ENCODE measurements at places on chromosomes 6 and 20. TPM values are rescaled to one million over a fixed set of nuclear protein-coding genes. Genes with fewer than 3 reads are reported as not detected.
A peak's percentile ranks its signal among the peaks of the same experiment; 100 is the strongest.

DNA sequence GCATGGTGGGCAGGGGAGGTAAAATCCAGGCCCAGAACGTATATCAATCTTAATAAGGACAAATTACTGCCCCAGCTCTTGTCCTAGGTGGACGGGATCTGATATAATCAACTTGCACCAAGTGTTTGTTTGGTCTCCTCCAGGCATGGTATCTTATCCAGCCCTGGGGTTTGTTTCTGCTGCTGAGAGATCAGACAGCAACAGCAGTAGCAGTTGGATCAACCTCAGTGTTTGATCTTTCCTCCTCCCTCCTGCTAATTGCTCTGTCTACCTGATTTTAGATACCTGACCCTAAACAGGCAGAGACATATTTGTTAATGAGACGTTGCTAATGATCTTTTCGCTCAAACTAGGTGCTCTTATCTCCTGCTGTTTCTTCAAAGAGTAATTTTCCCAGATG, 100.4 kb upstream of the BACH2 start:
- peaks cover 2% of the 10 kb centered on the region for H3K27me3 ChIP-seq
- no peak overlapping the region for H3K4me3 ChIP-seq
- no peak for DNase-seq
- H3K27ac ChIP-seq: no peak overlapping the region

- H3K27ac ChIP-seq: no peak overlapping the region
- peak; percentile 33 for DNase-seq
- H3K27me3 ChIP-seq: no peaks in the 10 kb centered on the region
- H3K36me3 ChIP-seq: no peaks in the 10 kb centered on the region
- no peak overlapping the region for H3K4me3 ChIP-seq
- peaks cover 7% of the 10 kb centered on the region for H3K4me1 ChIP-seq
Observed at GRCh38 chr6:54191461-54191860, 80.2 kb downstream of the MLIP start.

DNA sequence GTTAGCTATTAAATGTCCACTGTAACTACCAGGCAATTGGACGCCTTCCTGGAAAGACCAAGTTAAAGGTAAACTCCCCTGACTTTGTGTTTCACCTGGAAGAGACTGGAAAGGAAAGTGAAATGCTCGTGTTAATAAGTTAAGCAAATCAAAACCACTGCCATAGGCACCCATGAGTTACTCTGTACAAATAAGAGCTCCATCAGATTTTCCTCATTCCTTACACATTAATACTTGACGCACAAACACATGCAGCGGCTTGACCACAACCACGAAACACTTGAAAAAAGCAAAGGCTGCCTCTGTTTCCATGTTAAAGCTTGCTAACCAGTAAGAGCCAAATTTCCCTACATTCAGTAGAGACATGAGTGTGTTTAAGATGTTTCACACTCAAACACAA, 19.8 kb downstream of the GCM1 start:
- DNase-seq: peak; percentile 69
- H3K36me3 ChIP-seq: no peaks in the 10 kb centered on the region
- H3K27ac ChIP-seq: no peak overlapping the region

DNA sequence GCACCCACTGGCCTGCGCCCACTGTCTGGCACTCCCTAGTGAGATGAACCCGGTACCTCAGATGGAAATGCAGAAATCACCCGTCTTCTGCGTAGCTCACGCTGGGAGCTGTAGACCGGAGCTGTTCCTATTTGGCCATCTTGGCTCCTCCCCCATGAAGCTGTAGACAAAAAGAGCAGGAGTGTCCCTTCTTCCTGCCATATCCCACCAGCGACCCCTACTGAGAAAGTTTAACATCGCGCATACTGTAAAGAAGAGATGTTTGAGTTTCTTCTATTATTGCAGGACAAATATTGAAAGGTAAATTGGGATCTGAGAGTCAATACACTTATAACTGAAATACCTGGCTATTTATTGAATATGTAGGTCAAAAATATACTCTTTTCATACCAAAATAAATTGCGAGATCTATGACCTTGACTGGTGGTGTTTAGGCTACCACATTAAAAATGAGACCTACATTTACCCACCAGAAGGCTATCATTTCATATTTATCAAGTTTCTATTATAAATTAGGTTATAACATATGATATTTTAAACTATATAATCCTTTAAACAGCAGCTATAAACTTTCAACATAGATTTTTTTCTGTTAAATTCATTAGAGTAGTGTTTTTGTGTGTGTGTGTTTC, 586.3 kb downstream of the HTR1B start:
- H3K4me1 ChIP-seq: no peaks in the 10 kb centered on the region
- H3K4me3 ChIP-seq: no peak overlapping the region
- no peaks in the 10 kb centered on the region for H3K36me3 ChIP-seq
- no peak for DNase-seq
- no peaks in the 10 kb centered on the region for H3K27me3 ChIP-seq

DNA sequence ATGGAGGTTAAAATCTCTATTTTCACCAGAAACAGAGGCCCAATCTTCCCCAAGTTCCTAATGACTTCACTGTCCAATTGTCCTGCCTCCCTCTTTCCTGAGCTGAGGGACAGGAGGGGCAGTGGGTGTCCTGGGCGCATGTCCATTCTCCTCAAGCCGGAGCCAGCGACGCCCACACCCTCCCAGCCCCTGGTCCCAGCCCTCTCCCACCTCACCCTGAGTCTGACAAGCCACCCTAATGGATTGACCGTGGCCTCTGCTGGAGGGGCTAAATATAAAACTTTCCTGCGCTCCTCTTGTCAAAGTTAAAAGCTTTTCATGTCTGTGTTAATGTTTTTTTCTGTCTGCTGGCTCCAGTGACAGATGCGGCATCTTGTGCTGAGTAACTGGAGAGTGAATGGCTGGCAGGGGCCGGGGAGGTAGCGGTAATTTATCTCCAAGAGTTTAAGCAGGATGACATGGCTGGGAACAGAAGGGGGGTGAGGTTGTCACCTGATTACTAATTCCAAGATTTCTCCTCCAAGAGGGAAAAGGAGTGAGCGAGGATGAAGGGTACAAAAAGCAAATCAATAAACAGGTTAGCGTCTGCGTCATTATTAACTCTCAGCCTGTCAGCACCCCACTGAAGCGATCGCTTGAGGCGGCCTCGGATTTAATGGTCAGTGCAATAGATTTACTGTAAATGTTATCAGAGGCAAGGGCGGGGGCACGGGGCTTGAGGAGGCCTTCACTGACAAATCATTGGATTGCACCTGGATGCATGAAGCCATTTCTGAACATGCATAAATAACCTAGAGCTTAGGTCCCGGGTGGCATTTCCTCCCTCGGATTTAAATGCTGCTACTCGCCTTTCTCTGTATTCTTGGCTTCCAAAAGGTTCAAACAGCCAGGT, 118.1 kb upstream of the MAFB start:
- H3K36me3 ChIP-seq: no peaks in the 10 kb centered on the region
- no peak overlapping the region for H3K4me3 ChIP-seq
- H3K4me1 ChIP-seq: no peaks in the 10 kb centered on the region
- DNase-seq: no peak

DNA sequence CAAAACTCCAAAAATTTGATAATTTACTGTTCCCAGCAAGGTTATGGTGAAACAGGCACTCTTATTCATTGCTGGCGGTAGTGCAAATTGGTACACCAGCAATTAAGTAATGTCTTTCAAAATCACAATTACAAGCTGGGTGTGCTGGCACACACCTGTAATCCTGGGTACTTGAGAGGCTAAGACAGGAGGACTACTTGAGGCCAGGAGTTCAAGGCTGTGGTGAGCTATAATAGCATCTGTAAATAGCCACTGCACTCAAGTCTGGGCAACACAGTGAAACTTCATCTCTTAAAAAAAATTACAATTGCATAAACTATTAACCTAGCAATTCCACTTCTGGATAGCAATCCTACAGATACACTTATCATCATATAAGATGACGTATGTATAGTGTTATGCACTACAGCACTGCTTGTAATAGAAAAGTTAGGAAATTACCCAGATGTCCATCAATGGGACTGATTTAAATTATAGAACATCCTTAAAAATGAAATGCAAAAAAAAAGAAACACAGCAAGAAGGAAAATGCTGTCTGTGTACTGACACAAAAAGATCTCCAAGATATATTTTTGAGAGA, 31.4 kb downstream of the NCOA6 start:
- no peak for DNase-seq
- H3K27me3 ChIP-seq: no peaks in the 10 kb centered on the region
- H3K4me3 ChIP-seq: no peak overlapping the region
- no peaks in the 10 kb centered on the region for H3K36me3 ChIP-seq

- H3K36me3 ChIP-seq: no peaks in the 10 kb centered on the region
- H3K27ac ChIP-seq: no peak overlapping the region
- no peaks in the 10 kb centered on the region for H3K4me1 ChIP-seq
- no peak overlapping the region for H3K4me3 ChIP-seq
Observed at GRCh38 chr6:84002226-84002625, 31.3 kb upstream of the MRAP2 start.

- peak; percentile 97 for DNase-seq
- H3K4me3 ChIP-seq: peak overlapping the region; percentile 20
- H3K27me3 ChIP-seq: peaks cover 23% of the 10 kb centered on the region
- peaks cover 16% of the 10 kb centered on the region for H3K4me1 ChIP-seq
- no peaks in the 10 kb centered on the region for H3K36me3 ChIP-seq
- peak overlapping the region; percentile 88 for H3K27ac ChIP-seq
Observed at GRCh38 chr20:48338717-48339116, 489.1 kb downstream of the PREX1 start.

- H3K27ac ChIP-seq: no peak overlapping the region
- no peaks in the 10 kb centered on the region for H3K27me3 ChIP-seq
- H3K4me1 ChIP-seq: no peaks in the 10 kb centered on the region
- no peak for DNase-seq
- no peaks in the 10 kb centered on the region for H3K36me3 ChIP-seq
Observed at GRCh38 chr20:36644032-36644705, 1.8 kb downstream of the SLA2 start.

DNA sequence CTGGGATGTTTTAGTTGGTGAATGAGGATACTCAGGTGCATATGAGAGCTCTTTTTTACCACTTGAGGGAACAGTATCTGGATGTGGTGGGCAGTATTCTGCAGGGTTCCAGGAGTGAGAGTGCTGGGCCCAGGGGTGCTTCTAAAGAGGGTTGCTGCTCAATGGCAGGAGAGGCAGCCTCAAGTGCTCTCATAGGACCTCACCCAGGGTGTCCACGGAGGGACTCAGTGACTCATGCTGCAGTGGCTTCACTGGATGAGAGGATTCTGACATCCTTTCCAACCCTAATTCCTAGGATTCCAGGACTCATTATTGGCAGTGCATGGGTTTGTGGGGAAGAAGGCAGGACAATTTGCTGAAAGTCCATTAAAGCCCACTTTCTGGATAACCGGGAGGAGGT, 176.6 kb upstream of the FERMT1 start:
- H3K4me1 ChIP-seq: no peaks in the 10 kb centered on the region
- DNase-seq: peak; percentile 7
- H3K36me3 ChIP-seq: no peaks in the 10 kb centered on the region

DNA sequence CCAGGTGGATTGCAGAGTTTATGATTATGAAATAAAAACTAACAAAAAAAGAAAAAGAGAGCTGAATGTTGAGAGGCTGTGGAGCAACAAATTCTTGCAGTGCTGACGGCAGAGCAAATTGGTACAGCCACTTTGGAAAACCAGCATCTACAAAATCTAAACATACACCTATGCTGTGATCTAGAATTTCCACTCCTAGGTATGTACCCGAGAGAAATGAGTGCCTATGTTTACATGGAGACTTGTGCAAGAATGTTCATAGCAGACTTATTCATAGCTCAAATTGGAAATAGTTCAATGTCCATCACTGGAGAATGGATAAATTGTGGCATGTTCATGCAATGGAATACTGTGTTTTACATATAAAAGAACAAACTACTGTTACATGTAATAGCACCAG, 3.0 kb upstream of the BLCAP start:
- no peak overlapping the region for H3K27ac ChIP-seq
- H3K36me3 ChIP-seq: no peaks in the 10 kb centered on the region
- H3K4me1 ChIP-seq: peaks cover 14% of the 10 kb centered on the region

GRCh38 chr6:56383160-56383559, 135.8 kb upstream of the COL21A1 start:
- no peak overlapping the region for H3K4me3 ChIP-seq
- H3K27ac ChIP-seq: no peak overlapping the region
- DNase-seq: no peak
- no peaks in the 10 kb centered on the region for H3K27me3 ChIP-seq
- no peaks in the 10 kb centered on the region for H3K36me3 ChIP-seq

GRCh38 chr6:40196135-40196518, 261.9 kb upstream of the MOCS1 start:
- DNase-seq: no peak
- no peak overlapping the region for H3K4me3 ChIP-seq
- no peaks in the 10 kb centered on the region for H3K27me3 ChIP-seq
- no peaks in the 10 kb centered on the region for H3K4me1 ChIP-seq

DNA sequence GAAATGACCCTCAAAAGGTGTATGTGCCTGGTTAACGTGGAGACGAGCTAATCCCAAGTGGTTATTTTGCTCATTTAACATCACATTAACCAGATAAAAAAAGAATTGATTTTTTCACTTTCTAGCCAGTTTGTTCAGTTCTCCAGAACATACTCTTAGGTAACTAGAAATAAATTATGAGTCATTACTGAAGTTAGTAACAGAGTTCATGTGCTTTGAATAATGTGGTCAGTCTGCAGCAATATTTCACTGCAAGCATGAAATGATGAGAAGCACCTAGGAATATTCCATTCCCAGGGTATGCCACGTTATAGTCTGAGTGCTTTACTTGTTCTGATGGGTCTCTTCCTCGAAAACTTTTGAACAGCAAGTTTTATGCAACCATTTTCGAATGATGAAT, 138.3 kb upstream of the INSM1 start:
- H3K36me3 ChIP-seq: no peaks in the 10 kb centered on the region
- no peaks in the 10 kb centered on the region for H3K27me3 ChIP-seq
- DNase-seq: no peak

DNA sequence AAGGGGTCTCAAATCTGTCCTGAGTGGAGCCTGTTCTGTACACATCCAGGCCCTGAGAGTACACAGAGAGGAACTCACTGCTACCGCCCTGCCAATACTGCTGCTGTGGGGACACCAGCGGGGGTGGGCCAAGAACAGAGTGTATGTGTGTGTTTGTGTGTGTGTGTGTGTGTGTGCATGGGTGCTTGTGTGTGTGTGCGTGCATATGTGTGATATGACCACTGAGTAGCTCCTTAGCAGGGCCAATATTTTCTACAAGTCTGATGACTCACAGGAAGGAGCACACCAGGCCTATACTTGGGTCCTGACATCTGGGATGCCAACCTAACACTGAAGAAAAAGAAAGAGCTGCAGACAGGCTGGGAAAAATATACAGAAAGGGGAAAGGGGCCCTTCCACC, 1.4 kb downstream of the RAET1E start:
- no peaks in the 10 kb centered on the region for H3K27me3 ChIP-seq
- peaks cover 26% of the 10 kb centered on the region for H3K4me1 ChIP-seq
- H3K36me3 ChIP-seq: no peaks in the 10 kb centered on the region
- DNase-seq: peak; percentile 27
- H3K27ac ChIP-seq: no peak overlapping the region
- no peak overlapping the region for H3K4me3 ChIP-seq

Gene SRSF12
- 7.0 TPM for total RNA-seq

Gene HLA-DQB1
- total RNA-seq: 3.7 TPM

Gene CCN2
- total RNA-seq: 1,253 TPM

Gene CDKAL1
- total RNA-seq: 11.6 TPM

Gene BANF2
- total RNA-seq: not detected
